ENCODE measurements at places on chromosomes 5 and 9. TPM values are rescaled to one million over a fixed set of nuclear protein-coding genes. Genes with fewer than 3 reads are reported as not detected.

- H3K27ac ChIP-seq, result no peak overlapping the region
- H3K36me3 ChIP-seq, result peaks cover 24% of the 10 kb centered on the region
- no peak overlapping the region for H3K4me3 ChIP-seq
- no peaks in the 10 kb centered on the region for H3K27me3 ChIP-seq
- no peaks in the 10 kb centered on the region for H3K4me1 ChIP-seq
- DNase-seq, result no peak
Observed at GRCh38 chr9:120830151-120830550, 12.6 kb downstream of the PSMD5 start.

The CYLC2 gene
- total RNA-seq, result not detected

DNA sequence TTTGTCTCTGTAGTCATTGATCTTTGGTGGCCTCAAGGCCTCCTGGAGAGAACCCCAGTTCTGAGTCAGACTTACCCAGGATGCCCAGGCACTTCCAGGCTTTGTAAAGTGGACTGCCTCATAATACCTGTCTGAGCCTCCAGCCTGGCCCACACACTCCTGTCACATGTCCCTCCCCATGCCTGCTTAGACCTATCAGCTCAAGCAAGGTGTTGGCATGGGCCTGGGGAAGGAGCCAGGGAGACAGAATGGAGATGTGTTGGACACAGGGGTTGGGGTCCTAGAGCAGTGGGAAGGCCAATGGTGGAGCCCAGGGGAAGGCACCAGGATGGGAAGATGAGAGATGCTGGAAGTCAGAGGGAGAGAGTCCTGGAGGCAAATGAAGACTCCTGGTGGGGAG is 136.2 kb downstream of the CFAP90 start:
- no peaks in the 10 kb centered on the region for H3K36me3 ChIP-seq
- H3K27ac ChIP-seq, result no peak overlapping the region
- H3K27me3 ChIP-seq, result no peaks in the 10 kb centered on the region
- no peaks in the 10 kb centered on the region for H3K4me1 ChIP-seq
- H3K4me3 ChIP-seq, result no peak overlapping the region
- DNase-seq, result no peak

The CNTNAP3 gene
- 8.8 TPM for total RNA-seq

The IRX2 gene
- total RNA-seq, result 0.10 TPM

- H3K4me1 ChIP-seq, result no peaks in the 10 kb centered on the region
- H3K27ac ChIP-seq, result no peak overlapping the region
- no peaks in the 10 kb centered on the region for H3K36me3 ChIP-seq
Observed at GRCh38 chr5:11385901-11386293, 518.3 kb downstream of the CTNND2 start.
